ENCODE measurements at places on chromosomes 5 and 9.
A peak's percentile ranks its signal among the peaks of the same experiment; 100 is the strongest.

- DNase-seq, result no peak
Observed at GRCh38 chr5:133866160-133866902, 102.1 kb downstream of the C5orf15 start.

DNA sequence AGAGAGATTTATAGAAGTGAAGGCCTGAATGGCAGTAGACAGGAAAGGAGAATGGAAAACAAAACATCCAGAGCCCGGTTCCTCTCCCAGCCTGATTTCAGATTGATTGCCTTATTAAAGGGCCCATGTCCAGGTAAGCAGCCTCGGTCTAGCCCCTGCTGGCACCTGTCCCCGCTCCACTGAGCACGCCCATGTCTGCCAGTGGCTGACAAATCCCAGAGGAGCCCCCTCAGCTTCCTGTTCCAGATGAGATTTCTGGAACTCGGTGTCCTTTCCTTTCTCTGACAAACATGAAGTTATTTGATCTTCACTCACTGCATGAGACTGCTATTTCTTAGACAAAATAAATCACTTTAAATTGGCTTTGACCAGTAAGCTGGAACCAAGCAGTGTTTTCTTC, 187.0 kb upstream of the ADCY2 start:
- DNase-seq, result no peak

GRCh38 chr5:169424279-169424655, 123.3 kb upstream of the SLIT3 start:
- no peak for DNase-seq

GRCh38 chr5:78953092-78953800, 31.9 kb downstream of the ARSB start:
- DNase-seq, result no peak

GRCh38 chr5:107652408-107652807, 18.3 kb downstream of the EFNA5 start:
- no peak for DNase-seq

- DNase-seq, result no peak
Observed at GRCh38 chr9:92764381-92764987, at the start of gene BICD2. Gene BICD2 (minus strand): TSS chr9:92764833. CDS start chr9:92764744, 89 bp downstream.

DNA sequence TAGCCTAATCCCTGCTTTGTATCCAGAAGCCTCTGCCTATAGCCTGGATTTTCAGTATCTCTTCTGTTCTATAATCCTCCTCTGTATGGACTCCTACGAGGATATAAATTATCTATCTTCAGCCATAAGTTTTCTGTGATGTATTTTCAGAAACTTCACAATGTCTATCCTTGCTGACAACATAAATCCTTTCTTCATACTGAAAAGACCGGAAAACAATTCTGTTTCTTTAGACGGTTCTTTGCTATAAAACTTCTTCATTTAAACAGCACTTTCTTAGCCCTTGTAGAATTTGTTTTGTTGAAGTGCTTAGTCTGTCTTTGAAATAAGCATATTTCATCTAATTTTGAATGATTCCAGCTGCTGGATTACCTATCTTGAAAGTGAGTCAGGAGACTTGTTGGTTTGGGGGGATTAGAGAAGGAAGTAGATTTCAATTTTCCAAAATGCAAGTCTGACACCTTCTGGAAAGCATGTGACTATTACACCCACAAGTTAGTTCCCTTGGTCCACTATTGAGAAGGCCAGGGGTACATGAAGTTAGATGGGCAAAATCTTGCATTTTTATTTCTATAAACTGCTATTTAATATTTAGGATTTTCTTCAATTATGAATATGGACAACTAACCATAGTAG, 96.3 kb upstream of the RANBP3L start:
- DNase-seq, result no peak

DNA sequence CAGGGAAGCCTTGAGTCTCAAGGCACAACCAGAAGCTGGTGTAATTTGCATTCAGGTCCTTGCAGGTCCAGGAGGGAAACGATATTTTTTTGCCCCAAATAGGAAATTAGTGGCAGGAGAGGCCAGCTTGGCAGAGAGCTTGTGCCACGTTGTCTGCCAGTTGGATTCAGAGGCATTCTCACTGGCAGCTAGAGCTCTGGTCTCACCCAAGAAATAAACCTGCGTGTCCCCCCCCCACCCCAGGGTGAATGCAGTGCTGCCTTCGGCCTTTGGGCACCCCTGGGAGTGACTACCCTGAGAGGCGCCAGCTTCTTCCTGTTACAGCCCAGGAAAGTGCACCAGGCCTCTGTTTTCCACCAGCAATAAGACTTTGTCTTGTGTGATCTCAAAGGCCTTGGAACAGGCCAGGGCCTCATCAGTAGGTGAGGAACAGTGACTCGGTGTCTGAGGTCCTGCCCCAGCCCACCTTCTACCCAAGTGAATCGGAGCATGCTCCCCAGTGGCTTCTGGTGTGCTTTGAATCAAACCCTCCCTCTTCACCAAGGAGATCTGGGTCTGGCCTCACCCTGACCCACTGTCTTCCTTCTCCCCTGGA, 68.4 kb downstream of the HSPA4 start:
- DNase-seq, result no peak

DNA sequence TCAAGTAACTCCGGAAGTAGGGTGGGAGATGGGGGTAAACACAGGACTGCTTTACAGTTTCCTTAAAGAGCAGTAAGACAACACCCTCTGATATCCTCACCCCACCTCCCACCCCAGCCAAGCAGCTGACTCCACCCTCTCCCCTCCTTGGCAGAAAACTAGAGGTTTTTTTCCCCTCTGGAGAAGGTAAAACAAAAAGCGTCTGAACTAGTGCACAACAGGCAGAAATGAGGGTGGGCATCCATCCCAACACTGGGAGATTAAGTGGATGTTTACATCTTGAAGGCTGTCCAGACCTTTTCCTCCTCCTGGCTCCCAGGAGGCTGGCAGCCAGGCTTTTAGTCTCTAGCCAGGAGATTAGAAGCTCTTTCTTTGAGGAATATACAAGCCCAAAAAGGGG, 13.9 kb upstream of the CTNNAL1 start:
- DNase-seq, result no peak

DNA sequence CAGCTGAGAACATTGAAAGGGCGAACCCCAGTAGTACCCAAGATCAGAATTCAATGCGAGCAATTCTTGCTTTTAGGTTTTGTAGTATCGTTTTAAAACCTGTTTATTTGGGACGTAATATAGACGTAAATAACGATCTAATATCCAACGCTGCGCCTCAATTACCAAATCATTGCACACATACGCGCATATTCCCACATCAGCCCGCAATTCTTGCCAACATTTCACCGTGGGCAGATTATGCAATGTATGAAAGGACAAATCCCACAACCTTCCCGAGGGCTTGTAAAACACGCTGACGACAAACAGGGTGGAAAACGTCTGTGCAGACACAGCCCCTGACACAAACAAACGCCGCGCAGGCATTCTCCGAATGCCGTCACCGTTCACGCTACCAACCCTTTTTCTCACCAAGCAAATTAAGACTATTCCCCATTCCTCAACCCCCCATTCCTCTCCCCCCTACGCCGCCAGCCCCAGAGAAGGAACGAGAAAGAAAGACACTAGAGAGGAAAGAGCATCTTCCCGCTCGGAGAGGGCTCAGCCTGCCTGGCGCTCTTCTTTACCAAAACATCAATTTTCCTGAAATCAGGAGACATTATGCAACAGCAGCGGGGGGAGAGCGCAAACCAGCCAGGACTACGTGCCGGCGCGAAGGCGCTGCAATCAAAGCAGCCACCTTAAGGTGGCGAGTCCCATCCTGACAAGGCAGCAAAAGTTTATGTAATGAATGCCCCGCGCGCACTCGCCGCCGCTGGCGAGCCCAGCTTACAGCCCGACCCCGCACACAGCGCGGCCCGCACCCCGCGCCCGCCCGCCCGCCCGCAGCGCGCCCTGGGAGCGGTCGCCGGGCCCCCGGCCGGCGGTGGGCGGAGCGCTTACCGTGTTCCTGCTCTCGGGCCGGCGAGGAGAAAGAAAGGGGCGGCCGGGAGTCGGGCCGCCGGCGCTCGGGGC, 597 bp downstream of the NFIL3 start:
- DNase-seq, result peak; percentile 34

DNA sequence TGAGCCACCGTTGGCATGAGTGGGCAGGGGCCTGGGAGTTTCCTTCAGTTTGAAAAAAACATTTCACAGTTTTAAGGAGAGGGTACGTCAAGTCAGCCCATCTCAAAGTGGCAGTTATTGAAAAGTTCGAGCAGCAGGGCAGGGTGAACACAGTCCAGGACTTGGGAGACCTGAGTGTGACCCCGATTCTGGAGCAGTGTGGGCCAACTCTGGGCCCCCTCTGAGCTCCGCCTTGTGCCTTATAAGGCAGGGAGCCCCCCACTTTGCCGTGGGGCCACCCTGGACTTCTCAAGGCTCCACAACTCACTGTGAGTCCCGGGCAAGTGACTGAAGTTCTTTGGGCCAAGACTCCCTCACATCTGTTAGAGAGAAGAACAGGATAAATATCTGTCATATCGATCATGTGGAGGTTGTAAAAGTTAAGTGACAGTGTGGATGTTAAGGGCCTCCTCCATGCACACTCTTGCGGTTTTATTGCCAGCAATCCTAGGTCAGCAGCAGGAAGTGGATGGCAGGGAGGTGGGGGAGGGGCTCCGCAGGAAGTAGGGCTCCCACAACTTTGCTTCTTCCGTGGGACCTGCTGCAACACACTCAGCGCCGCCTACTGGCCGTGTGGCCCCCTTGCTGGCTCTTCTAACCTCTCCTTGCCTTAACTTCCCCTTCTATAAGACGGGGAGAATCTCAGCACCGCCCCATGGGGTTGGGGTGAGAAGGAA, 38.4 kb downstream of the HRH2 start:
- DNase-seq, result peak; percentile 79

- DNase-seq, result no peak
Observed at GRCh38 chr5:172815631-172816030, 18.4 kb upstream of the ERGIC1 start.

DNA sequence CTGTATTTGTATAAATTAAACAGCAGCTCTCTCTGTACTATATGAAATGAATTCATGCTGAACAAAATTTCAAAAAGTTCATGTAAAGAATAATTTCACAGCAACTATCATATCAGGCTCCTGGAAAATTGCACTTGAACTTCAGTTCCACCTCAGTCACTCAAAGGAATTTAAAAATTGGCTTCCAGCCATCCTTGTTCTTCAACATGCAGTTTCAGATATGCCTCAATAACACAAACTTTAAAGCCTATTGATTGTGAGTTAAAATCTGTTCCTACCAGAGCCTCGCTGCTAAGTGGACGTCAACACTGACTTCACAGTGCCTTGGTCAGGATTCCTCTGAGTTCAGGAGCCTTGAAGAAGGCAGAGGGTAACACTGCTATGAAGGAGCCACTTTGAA, 418.7 kb upstream of the WWC1 start:
- DNase-seq, result no peak

DNA sequence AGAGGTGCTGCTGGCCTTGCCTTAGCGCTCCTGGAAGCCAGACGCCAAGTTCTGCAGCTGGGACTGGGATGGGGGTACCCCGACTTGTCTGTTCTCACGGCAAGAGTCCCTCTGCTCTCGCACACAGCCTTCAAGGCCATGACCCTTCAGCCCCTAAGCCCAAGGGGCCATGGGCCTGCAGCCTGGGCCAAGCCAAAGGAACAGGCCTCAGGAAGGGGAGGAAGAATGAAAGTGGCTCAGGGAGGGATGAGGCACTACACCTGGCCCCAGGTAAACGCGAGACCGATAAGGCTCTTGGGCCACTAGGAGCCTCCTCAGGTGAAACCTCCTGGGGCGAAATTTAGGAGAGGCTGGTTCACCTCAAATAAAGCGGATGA, 3.9 kb downstream of the EBF1 start:
- DNase-seq, result no peak

- no peak for DNase-seq
Observed at GRCh38 chr5:62794456-62794855, 215.8 kb downstream of the LRRC70 start.

- peak; percentile 91 for DNase-seq
Observed at GRCh38 chr5:151447174-151448037, at the start of gene SLC36A1. Gene SLC36A1 (plus strand): TSS chr5:151447603. CDS start chr5:151458793, 11,190 bp downstream.

DNA sequence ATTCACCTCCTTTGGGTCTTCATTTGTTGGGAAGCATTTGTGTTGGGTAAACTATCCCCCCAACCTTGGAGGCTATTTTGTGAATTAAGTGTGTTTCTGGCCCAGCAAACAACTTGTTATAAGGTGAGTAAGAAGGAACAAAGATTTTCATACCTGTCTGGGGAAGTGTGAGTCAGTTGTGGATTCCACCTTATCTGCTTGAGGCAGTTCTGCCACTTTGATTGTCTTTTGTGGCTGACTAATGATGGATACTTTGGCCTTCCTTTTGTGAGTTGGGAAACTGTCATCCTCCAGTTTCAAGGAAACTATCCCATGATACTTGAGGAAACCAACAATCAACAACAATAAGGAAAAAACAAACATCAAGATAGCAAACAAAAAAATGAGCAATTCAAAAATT, 24.6 kb upstream of the CER1 start:
- no peak for DNase-seq

- no peak for DNase-seq
Observed at GRCh38 chr5:9545992-9546851, at the start of gene SEMA5A. Gene SEMA5A (minus strand): TSS chr5:9546075. CDS start chr5:9379946, 166,129 bp downstream.

DNA sequence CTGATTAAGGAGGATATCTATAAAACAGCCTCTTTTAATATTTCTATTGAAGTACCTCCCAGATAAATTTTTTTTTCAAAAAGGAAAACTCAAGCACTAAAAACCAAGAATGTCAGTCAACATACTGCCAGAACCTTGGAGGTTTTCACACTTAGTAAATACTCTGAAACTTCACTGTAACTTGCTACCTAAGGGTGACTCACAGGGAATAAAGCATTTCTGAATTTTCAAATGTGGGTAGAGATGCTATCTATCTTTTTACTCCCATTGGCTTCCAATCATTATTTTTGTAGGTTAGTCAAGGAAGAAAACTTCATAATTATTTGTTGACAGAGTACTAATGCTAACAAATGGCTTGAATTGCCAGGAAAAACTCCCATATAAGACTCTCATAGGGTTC, 46.1 kb downstream of the SLC25A46 start:
- no peak for DNase-seq

DNA sequence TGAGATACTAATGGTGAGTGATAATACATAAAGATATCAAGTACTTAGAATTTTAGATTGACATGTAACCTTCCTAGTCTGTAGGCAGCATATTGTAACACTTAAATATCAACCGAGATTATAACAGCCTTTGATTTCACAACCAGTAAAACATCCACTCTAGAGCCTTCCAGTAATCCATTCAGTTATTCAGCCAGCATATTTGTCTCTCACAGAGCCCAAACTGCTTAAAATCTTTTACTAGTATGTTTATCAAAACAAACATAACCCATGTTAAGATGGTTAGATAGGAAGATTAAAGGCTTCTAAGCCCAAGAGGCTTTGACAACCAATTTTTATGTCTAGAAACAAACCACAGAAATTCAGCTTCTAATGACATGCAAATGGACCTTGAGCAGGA, 177.9 kb upstream of the FST start:
- DNase-seq, result no peak

- DNase-seq, result no peak
Observed at GRCh38 chr5:158275511-158275910, 416.6 kb upstream of the CLINT1 start.

DNA sequence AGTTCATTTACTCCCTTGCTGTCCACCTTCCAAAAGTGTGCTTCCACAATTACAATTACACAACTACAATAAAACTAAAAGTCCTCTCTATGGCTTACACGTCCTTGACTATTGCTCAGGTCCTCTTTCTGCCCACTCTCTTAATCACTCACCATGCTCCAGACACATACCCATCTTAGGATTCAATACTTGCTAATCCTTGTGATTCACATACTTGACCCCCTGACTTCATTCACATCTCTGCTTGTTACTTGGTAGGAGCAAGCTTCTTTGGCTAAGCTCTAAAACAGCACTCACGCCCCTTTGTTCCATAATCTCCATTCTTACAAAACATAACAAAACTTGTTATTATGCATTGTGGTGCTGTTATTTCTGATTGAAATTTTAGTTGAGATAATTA, 215.8 kb downstream of the EDIL3 start:
- no peak for DNase-seq

All from stimulated activated CD4-positive, alpha-beta T cell treated with anti-CD3 and anti-CD28 coated beads, Interleukin-12 subunit alpha, Interleukin-12 subunit beta, amount 100 ng/mL, for 48 hours (primary cell).